ENCODE measurements at places on chromosomes 6 and 20.

- peak; percentile 27 for DNase-seq
Measured at GRCh38 chr20:46088409-46089166, 1.2 kb downstream of the NCOA5 start.

GRCh38 chr6:137086031-137086430 is 41.3 kb upstream of the IL20RA start:
- DNase-seq: no peak

- no peak for DNase-seq
Measured at GRCh38 chr20:57966620-57967019, 256.8 kb upstream of the PMEPA1 start.

GRCh38 chr6:98836025-98836961 is 1.9 kb downstream of the POU3F2 start:
- no peak for DNase-seq

DNA sequence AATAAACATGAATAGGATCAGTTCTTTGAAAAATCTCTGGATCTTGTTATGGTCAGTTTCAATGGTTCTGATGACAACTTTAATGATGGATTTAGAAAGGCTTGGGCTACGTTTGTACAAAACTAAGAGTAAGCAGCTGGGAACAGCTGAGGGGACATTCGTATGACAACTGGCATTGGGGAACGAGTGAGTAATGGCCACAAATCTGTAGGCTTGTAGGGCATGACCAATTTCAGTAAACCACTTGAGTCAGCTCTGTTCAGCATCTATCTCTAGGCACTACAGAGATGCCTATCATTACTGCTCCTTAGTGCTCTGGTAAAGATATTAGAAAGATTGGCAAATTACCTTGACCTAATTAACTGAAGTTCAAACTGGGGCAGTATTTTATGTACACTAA is 1375.6 kb downstream of the EPHA7 start:
- no peak for DNase-seq

DNA sequence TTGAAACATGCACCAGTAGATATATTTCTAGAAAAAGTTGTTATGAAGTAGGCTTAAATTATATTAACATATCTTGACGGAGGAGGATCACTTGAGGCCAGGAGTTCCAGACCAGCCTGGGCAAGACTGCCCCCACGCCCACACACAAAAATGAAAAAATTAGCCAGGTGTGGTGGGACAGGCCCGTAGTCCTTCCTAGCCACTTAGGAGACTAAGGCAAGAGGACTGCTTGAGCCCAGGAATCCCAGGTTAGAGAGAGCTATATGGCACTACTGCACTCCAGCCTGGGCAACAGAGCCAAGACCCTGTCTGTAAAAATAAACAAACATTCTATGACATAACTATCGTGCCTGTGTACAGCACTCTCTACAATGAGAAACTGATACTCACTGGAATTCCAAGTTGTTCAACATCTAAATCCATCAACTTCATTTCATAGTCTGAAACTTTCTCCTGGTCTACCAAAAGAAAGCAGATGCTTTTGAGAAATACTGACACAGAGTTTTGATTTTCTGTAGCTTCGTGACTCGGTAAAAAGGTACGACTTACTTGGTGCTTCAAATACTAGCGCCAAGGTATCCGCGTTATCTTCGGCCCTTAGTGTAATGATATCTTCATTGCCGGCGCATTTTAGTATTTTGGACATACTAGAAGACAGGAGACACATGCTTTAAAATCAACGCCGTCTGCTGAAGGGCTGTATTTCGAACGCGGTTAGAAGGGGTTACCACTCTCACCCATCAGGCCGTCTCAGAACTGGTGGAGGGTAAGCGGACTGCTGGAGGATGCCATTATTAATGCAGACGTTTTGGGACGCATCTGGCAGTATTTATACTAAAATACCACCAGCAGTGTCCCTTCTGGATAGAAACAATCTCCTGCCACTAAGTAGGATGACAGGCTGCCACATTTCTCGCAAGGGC is 1.3 kb downstream of the PCNA start:
- DNase-seq: peak; percentile 53

- no peak for DNase-seq
Measured at GRCh38 chr6:99024089-99024488, 76.3 kb upstream of the FBXL4 start.

DNA sequence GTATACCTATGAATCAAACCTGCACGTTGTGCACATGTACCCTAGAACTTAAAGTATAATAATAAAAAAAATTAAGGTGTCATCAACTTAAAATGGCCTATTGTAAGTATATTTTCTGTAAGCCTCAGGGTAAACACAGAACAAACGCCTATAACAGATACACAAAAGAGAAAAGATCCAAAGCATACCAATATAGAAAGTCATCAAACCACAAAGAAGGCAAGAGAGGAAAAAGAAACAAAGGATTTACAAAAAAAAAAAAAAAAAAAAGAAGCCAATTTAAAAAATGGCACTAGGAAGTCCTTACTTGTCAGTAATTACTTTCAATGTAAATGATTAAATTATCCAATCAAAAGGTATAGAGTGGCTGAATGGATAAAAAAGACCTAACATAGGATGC is 24.6 kb upstream of the ASF1A start:
- no peak for DNase-seq

GRCh38 chr6:100803264-100804045 is 77.7 kb downstream of the ASCC3 start:
- DNase-seq: no peak

DNA sequence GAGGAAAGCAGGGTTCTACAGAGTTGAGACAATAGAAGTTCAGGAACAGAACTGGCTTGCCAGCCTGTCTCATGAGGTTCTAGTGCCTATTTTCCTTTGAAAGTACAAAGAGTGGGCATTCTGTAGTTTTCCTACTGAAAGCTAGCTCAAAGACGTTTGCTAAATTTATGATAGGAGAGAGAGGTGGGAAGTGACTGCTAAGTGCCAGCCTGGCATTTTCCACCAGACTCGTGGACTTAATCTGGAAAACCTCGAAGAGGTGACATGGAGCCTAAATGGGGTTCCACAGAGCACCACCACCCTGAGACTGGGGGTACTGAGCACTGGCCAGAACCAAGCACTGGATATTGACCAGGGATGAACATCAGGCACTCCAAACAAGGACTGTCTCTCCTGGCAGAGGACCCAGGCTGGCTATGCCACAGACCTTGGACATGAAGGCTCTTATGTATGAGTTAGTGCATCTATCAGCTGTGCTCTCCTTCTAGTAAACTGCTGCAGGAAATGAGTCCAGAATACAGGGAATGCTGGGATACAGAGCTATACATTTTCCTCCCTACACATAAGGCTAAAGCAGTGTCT is 7.1 kb downstream of the PEX6 start:
- no peak for DNase-seq

DNA sequence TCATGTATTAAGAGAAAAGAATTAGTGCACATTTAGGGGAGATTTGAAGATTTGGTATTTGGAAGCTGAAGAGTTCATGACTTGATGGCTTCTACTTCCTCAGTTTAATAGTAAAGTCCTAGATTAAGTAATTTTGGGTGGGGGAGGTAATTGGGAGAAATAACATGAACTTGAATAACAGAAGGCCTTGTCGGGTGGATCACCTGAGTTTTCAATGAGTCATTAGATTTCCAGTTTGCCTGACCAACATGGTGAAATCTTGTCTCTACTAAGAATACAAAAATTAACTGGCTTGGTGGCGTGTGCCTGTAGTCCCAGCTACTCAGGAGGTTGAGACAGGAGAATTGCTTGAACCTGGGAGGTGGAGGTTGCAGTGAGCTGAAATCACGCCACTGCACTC is 181.0 kb downstream of the GJA1 start:
- DNase-seq: no peak

GRCh38 chr6:149497365-149497764 is 12.6 kb upstream of the ZC3H12D start:
- DNase-seq: no peak

DNA sequence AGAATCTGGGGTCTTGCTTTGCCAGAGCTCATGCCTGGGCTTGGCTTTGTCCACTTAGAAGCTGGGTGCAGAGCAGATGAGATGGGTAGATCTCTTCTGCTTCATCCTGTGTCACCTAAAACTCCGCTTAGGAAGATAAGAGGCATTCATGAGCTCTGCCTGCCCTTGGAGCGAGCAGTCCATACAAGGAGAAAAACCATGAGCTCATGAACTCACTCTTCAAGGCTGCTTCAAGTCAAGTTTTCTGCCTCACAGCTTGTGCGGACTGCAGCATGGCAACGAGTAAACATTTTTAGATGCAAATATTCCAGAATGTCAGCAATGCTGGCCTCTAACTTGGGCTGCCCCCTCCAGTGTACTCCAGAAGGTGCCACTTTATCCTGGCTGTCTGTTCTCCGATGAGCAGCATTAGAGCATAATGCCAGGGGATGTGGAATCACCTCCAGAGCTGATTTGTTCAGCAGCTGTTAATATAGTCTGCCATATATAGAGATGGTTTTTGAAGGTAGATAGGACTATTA is 10.7 kb upstream of the UQCC2 start:
- DNase-seq: no peak

GRCh38 chr20:50434653-50435396 is 75.4 kb upstream of the PTPN1 start:
- DNase-seq: no peak

- no peak for DNase-seq
Measured at GRCh38 chr6:3328796-3329195, 70.0 kb downstream of the PSMG4 start.

DNA sequence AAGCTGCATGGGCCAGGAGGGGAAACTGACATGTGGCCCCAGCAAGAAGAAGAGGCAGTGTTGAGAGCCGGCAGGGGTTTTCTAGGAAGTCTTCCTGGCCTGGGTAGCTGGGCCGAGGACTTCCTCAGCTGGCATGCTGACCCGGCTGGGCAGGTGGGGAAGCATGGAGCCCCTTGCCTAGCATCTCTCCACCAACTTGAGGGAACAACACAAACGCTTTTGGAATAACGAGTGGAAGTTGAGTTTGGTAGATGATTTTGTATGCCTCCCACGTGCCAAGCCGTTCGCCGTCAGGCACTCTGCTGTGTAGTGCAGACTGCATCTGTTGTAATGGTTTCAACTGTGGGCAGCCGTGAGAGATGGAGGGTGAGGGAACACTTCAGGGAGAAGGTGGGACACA is 7.3 kb downstream of the TMEM181 start:
- DNase-seq: no peak

GRCh38 chr6:159422041-159422984 is 253.1 kb downstream of the FNDC1 start:
- no peak for DNase-seq

DNA sequence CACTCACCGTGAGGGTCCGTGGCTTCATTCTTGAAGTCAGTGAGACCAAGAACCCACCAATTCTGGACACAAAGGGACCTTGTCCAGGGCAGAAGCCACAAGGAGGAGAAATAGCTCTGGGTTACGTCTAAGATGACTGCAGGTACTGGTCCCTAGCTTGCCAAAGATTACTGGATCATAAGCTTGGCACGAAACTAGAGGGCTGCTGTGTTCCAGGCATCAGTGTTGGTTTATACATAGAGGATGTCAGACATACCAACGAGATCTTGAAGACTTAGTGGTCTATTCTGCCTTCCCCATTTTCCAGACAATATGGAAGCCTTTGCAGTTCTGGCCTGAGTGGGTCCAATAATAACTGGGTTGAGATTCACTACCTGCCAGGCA is 175.7 kb downstream of the TBX18 start:
- no peak for DNase-seq

- peak; percentile 36 for DNase-seq
Measured at GRCh38 chr6:34223381-34223955, 13.2 kb upstream of the HMGA1 start.

DNA sequence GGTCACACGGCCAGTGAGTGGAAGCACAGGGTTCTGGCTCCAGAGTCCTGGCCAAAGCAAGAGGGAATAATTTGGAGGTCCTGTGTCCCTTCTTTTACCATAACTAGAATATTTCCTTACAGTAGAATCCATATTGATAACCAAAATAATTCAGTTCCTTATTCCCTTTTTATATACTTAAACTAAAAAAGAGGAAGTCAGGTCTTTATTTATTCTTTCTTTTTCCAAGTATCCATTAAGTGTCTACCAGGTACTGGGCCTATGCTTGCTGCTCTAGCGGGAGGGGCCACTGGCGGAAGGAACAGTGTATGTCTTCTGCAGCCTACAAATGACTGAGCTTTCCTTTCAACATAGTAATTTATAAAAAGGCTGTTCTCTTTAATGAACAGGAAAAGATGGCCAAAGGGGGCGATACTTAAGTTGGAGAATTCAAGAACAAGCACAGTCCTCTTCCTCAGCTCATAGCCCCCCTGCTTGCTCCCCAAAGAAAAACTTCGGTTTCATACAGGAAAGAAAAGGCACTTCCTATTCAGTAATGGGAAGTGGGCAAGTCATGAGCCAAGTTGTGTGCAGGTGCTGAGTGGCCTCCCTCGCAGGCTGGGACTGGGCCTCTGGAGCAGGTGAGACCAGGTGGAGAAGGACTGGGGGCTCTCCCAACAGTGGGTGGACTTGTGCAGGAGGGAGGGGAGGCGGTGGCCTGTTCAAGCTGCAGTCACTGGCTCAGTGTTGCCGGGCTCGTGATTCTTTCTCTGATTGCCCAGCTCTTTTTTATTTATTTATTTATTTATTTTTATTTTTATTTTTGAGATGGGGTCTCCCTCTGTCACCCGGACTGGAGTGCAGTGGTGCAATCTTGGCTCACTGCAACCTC is 110.9 kb downstream of the ARMC2 start:
- DNase-seq: peak; percentile 14

- no peak for DNase-seq
Measured at GRCh38 chr6:155380666-155381332, 66.5 kb upstream of the TFB1M start.

DNA sequence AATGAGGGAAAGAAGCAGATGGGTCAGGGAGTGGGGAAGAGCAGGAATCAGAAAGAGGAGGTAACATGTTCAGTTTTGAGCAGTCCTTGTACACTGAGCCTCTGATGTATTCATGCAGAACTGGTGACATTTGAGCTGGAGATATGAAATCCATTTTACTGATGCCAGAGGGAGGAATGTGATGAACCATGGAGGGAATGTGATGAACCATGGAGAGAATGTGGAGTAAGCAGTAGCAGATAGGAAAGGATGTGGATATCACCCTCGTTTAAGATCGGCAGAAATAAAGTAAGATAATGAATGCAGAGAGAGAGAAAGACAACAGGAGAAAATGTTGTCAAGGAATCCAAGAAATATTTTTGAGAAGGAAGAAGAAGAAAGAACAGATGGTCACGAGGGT is 231.6 kb downstream of the TBXT start:
- no peak for DNase-seq

GRCh38 chr20:11048739-11049138 is 374.9 kb upstream of the JAG1 start:
- DNase-seq: no peak

- no peak for DNase-seq
Measured at GRCh38 chr6:70524721-70525286, 41.9 kb upstream of the SDHAF4 start.

GRCh38 chr6:73722318-73723060 is 26.5 kb downstream of the CD109 start:
- DNase-seq: peak; percentile 47

GRCh38 chr6:72683797-72684196 is 61.9 kb downstream of the KCNQ5 start:
- no peak for DNase-seq

- no peak for DNase-seq
Measured at GRCh38 chr20:4244700-4245485, 229.5 kb upstream of the RNF24 start.

Measured in hematopoietic multipotent progenitor cell treated with erythropoietin and hydrocortisone succinate and interleukin-3 and kit ligand, for 6 days (in vitro differentiated cells).